LoVo (cell line): ENCODE measurements at places on chromosomes 2 and 18.

DNA sequence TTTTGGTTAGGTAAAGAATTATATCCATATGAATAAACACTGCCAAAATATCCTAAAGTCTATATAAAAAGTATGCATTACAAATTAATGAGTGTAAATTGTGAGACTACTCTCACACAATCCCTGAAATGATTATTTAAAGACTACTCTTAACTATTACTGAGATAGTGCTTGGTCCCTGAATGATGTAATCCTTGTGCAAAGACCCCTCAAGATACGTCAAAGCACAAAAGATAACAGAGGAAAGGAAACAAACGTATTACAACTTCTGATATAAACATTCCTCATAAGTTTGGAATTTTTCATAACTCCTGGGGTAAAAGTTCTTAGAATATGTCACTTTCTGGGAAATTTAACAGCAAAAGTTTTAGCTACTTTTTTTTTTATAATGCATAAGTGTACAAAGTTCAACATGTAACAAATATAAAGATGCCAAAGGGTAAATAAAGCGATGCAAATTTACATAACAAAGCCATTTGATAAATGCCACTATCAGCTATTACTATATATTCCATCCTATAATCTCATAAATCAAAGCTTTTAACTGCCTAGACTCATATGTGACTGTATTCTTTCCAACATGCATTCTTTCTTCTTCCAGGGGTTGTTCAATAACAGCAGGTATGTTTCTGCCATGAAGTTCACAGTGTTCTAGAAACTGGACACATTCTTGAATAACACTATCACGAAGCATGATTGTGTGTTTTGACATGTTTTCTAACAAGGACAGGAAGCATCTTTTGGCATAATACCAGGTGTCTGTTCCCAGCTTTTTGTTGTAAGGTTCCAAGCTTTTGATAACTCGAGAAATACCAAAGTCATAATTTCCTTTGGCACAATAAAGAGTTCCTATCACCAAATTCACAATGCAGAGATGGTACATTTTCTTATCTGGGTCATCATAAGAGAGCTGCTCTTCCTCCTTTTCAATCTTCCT lies 158.0 kb downstream of the AGPS start:
- DNase-seq = no peak

DNA sequence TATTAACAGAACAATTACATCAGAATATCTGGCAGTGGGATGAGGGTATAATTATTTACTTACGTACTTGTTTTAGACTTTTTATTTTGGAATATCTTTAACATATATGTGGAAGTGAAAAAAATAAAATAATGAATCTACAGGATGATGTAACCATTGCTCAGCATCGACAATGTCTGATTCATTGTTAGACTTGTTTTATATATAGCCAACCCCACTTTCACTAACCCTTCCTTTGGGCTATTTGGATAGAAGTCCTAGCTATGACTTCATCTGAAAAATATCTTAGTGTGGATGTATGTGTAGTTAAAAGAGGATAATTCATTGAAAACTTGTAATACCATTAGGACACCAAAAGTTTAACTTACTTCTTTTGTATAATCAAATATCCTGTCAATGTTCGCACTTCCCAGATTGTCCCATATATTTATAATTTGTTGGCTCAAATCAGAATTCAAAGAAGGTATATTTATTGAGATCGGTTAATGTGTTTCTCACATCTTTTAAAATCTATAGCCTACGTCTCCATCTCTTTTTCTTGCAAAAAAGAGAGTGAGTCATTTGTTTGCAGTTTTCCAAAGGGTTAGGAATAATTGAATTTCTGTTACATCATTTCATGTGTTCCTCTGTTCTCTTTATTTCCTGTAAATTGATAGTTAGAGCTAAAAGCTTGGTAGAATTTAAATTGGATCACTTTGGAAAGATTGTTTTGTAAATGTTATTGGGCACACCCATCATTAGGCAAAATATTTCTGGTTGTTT lies 506.1 kb upstream of the FAM98A start:
- no peak for DNase-seq

GRCh38 chr18:64294967-64295366 lies 146.1 kb upstream of the LINC00305 start:
- DNase-seq = no peak

DNA sequence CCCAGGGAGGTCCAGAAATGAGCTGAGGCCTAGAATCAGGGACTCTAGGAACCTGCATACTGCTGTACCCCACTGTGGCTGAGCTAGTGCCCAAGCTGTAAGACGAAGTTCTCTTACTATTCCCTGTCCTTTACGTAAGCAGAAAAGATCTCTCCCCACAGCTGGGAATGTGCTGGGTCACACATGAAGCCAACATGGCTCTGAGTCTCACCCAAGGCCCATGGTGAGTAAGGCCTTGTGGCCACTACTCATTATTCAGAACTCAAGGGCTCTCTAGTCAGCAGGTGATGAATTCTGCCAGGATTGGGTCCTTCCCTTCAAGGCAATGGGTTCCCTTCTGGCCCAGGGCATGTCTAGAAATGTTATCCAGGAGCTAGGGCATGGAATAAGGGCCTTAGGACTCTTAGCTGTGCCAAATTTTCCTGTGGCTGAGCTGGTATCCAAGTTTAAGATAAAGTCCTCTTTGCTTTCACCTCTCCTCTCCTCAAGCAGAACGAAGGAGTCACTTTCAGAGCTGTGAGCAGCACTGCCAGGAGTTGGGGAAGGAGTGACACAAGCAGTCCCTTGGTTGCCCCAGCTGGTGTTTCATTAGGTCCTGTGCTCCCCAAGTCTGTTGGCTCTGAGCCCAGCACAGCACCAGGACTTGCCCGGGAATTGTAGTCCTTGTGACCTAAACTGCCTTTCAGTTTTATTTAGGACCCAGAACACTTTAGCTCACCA lies 707.6 kb downstream of the SLC4A3 start:
- no peak for DNase-seq
